ENCODE measurements at places on chromosomes 13 and 19.

GRCh38 chr13:87669379-87669978 lies 1.7 kb upstream of the SLITRK5 start:
- peak; percentile 24 for DNase-seq

- DNase-seq: no peak
Measured at GRCh38 chr13:39600766-39601165, 2.2 kb downstream of the LHFPL6 start.

GRCh38 chr13:67854990-67855389 lies 624.9 kb upstream of the PCDH9 start:
- no peak for DNase-seq

GRCh38 chr13:37889102-37889501 lies 19.5 kb upstream of the TRPC4 start:
- no peak for DNase-seq

DNA sequence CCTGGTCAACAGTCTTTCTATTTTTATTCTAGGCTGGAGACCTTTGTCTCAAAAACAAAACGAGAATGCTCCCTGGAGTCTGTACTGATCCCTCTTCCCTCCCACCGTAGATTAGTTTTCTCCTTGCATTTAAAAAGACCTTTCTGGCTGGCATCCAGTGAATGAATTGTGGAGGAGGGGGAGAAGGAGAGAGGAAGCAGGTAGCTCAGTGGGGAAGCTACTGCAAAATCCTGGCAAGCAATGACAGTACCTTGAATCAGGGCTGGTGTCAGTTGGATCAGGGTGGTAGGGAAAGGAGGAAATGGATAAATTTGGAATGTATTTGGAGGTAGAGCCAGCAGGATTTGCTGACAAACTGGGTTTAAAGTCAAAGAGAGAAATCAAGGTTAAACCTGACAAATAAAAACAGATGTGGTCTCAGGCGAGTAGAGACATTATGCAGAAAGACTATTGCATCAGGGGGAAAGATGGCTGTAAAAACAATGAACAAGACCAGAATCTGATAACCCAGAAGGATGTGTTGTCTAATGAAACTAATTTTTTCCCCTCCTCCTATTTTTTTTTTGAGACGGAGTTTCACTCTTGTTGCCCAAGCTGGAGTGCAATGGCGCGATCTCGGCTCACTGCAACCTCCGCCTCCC lies 3.5 kb upstream of the CYP2S1 start:
- DNase-seq: no peak

DNA sequence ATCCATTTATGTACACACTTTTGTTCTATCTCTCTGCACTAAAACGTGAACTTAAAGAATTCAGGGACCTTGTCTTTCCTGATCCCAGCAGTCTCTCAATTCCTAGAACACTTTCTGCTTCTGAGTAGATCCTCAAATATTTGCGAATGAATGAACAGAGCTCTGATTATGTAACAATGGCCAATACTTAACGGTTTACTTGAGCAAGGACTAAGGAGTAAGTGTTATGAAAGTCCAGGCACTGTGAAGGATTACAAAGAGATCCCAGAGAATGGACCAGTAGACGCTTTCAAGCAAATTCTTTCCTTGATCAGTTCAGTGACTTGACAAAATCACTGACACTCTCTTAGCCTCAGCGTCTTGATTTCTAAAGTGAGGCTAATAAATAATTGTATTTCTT lies 514.5 kb upstream of the KLHL1 start:
- no peak for DNase-seq

GRCh38 chr19:33429891-33430673 lies 56.6 kb downstream of the CEBPG start:
- no peak for DNase-seq

GRCh38 chr13:64993514-64994164 lies 2236.5 kb downstream of the PCDH9 start:
- DNase-seq: no peak

- no peak for DNase-seq
Measured at GRCh38 chr13:100470866-100471505, 117.6 kb downstream of the GGACT start.

GRCh38 chr13:44013758-44014291 lies 134.1 kb downstream of the LACC1 start:
- DNase-seq: no peak

Data from NCI-H1092 (cell line).